ENCODE measurements at places on chromosomes 4 and X. TPM values are rescaled to one million over a fixed set of nuclear protein-coding genes. Genes with fewer than 3 reads are reported as not detected.

SLC4A4 gene
- total RNA-seq: 3.7 TPM

CABS1 gene
- not detected for total RNA-seq

GRCh38 chr4:126375462-126376054 lies 1060.8 kb downstream of the FAT4 start:
- no peaks in the 10 kb centered on the region for H3K36me3 ChIP-seq
- H3K27me3 ChIP-seq: no peaks in the 10 kb centered on the region
- no peak overlapping the region for H3K4me3 ChIP-seq
- no peak overlapping the region for H3K27ac ChIP-seq
- H3K4me1 ChIP-seq: no peaks in the 10 kb centered on the region
- DNase-seq: no peak

GRCh38 chrX:140132937-140133336 lies 167.6 kb upstream of the CXorf66 start:
- no peaks in the 10 kb centered on the region for H3K36me3 ChIP-seq
- DNase-seq: no peak
- H3K4me1 ChIP-seq: no peaks in the 10 kb centered on the region
- no peak overlapping the region for H3K4me3 ChIP-seq
- H3K27ac ChIP-seq: no peak overlapping the region
